Stimulated activated CD8-positive, alpha-beta memory T cell treated with anti-CD3 and anti-CD28 coated beads, Interleukin-15, amount 100 ng/mL, for 4 hours (primary cell): ENCODE measurements at places on chromosomes 16 and 17.

- DNase-seq, result no peak
These were observed 7.8 kb upstream of the SLC38A10 start for GRCh38 chr17:81302861-81303333.

GRCh38 chr17:75487351-75488070 is 27.8 kb downstream of the CASKIN2 start:
- peak; percentile 15 for DNase-seq

DNA sequence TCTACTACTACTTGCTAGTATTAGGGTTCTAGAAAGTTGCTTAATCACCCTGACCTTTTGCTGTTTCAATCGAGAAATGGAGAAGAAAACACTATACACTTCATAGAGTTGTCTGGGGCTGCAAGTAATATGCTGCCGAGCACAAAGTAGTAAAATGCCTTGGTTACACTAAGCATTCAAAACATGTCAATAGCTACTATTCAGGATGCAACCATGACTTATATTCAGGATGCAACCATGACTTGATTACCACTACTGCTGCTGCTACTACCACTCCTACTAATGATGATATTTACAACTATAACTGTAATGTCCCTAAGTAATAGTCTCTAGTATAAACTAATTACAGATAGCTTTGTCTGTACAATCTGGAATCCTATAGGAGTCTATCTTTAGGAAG is 35.3 kb downstream of the ADAMTS18 start:
- DNase-seq, result no peak

GRCh38 chr16:68590201-68590994 is 51.3 kb downstream of the ZFP90 start:
- peak; percentile 13 for DNase-seq

- no peak for DNase-seq
These were observed 29.0 kb downstream of the KATNB1 start for GRCh38 chr16:57764341-57765159.

DNA sequence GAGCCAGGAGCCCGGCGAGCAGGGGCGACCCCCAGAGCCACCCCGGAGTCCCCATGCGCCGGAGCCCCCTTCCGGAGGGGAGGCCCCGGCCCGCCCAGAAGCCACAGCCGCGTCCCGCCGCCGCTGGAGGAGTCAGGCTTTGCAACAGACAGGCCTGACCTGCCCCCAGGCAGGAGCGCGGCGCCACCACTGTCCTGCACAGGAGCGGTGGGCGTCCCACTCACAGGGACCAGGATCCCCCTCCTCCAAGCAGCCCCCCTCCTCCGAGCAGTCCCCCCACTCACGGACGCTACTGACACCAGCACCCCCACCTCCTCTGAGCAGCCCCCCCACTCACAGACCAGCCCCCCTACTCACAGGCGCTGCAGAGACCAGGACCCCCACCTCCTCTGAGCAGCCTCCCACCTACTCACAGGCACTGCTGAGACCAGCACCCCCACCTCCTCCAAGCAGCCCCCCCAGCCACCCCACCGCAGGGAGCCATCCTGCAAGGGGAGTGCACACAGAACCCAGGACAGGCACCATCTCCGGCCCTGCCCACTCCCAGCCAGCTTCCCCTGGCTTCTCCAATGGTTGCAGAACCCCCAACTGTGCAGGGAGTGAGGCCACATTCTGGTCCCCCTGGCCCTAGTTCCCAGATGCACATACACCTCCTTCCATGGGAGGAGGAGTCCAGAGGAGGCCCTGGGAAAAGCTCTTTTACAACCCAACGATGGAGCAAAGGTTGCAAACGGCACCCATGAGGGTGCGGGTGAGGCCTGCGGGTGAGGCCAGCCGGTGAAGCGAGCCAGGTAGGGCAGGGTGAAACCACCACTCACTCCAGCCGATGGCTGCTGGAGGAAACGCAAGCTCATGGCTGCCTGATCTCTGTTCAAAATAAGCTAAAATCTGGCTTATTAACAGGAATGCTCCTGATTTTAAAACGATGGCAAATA is 69.9 kb downstream of the ABR start:
- DNase-seq, result no peak

DNA sequence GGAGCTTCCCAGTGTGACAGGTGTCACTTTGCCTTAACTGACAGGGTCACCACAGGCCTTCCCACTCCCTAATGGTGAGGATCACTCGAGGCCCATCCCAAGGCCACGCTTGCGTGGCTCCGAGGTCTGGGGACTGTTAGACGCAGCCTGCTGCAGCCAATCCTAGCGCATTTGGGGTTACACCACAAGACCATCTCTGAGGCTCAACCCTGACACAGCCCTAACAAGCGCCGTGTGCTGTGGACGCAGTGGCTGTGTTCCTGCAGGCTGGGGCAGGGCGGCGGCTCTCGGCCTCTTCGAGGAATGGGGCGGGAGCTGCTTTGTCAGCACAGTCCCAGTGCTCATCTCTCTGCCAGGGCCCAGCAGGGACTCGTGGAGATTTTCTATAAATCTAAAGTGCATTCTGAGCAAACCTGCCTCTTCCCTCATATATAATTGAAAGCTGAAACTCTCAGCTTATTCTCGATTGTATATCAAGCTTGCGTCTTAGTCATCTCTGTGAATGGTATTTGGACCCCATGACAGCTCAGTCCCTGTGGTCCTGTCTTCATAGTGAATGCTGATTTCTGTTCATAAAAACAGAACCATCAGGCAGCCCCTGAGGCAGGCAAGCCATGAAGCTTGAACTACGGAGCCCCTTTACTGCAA is 65.8 kb upstream of the CHMP6 start:
- DNase-seq, result no peak

GRCh38 chr16:85330694-85331188 is 218.5 kb upstream of the CIBAR2 start:
- DNase-seq, result no peak

- DNase-seq, result no peak
These were observed 5.3 kb downstream of the MAF start for GRCh38 chr16:79595231-79595641.
